ENCODE measurements at places on chromosomes 16 and 17.

GRCh38 chr17:65850486-65850885 is 289.0 kb upstream of the AXIN2 start:
- DNase-seq, result peak; percentile 90

DNA sequence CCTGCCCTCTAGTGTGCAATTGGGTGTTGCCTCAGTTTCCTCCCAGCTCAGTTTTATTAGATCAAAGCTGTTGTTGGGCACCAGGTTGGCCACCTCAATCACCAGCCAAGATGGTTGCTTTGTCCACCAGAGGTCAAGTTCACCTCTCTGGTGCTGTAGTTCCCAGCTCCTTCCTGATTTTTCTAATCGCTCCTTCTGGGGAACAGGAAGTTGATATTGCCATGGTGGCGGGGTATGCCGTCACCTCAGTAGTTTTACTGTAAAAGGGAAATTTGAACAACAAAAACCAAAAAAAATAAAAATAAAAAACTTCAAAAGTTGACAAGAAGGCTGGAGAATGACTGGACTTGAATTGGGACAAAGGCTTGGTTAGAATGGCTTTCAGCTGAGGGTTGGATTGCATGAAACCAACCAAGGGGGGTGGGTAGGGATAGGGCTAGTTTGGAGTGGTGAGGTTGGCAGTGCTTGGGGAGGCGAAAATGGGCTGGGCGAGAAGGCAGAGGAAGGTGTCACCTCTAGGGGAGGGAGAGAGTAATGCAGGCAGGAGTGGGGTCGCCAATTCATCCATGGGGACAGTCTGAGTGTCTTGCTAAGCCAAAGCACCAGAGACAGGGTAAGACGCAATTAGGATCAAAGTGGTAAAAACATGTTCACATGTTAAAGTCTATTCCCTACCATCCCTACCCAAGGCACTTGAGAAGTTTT is 6.2 kb downstream of the EFNB3 start:
- DNase-seq, result no peak

GRCh38 chr17:12911239-12911638 is 106.6 kb downstream of the ELAC2 start:
- no peak for DNase-seq

GRCh38 chr17:38563362-38564253 is 42.1 kb downstream of the SRCIN1 start:
- no peak for DNase-seq

DNA sequence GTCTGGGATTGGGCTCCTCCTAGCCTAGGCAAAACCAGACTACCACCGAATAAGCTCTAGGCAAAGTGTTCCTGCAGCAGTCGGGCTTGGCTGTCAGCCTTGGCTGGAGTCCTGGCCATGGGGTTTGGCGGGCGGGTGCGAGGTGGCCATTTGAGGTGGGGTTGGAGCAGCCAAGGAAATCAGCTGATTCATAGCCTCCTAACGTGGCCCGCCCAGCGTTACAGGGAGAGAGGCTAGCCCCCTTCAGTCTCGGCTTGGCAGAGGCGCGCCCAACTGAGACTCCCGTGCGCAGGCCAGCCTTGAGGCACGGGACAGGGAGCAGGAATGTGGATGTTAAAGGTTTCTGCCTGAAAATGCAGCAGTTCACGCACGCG is 1.9 kb downstream of the PMP22 start:
- peak; percentile 60 for DNase-seq

DNA sequence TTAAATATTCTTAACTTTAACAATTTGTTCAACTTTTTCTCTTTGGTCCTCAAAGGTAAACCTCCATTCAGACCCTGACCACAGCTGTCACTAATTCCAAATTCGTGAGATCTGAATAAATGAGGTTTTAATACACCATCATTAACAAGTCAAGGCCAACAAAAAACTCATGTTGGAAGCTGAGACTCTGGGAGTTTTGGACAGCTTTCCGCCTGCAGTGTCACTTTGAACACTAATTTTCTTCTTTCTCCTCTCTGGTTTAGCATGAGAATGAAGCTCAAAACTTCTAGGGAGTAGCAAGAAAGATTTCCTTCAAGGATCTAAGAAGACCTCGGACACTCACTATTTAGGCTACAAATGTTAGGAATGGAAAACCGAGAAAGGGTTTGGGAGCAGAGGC is 32.7 kb upstream of the DNAH9 start:
- DNase-seq, result no peak

- DNase-seq, result no peak
Observed at GRCh38 chr16:19168371-19169081, 486 bp downstream of the SYT17 start.

- peak; percentile 16 for DNase-seq
Observed at GRCh38 chr17:45902892-45903346, 8.6 kb downstream of the MAPT start.

- no peak for DNase-seq
Observed at GRCh38 chr16:84124257-84125073, 7.7 kb upstream of the MBTPS1 start.

GRCh38 chr17:20281860-20282259 is 185.5 kb downstream of the LGALS9B start:
- DNase-seq, result no peak

DNA sequence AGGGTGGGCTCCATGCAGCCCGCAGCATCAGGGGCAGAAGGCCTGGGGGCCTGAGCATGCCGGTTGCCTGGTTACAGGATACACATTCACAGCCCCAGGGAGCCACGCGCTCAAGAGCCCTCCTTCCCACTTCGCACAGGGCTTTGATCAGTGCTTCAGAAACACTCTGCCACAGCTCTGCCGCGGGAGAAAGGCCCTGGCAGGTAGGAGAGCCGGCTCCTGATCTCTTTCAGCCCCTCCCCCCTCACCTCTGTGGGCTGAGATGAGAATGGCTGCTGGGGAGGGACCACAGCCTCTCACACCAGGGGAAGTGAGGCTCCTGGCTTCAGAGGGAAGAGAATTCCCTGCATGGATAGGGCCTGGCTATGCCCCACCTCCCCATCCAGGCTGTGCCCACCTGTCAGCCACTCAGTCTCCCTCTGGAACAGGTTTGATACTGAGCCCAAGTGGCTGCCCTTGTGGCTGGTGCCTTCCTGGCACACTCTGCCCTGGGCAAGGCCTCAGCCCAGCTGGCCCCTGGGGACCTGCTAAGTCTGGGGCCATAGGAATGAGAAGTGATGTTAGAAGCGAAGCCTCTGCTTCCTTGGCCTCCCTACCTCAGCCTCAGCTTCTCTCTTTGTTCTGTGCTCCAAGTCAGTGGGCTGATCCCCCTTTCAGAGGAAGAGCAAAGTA is 8.6 kb downstream of the DOK4 start:
- no peak for DNase-seq

DNA sequence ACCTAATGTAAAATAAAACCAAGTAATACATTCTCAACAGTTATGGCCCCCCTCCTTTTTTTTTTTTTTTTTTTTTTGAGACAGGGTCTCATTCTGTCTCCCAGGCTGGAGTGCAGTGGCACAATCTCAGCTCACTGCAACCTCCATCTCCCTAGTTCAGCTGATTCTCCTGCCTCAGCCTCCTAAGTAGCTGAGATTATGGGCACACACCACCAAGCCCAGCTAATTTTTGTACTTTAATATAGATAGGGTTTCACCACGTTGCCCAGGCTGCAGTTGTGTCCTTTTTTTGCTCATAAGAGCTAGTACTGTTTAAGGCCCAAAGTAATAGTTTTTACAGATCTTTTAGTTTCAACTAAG is 18.3 kb downstream of the EARS2 start:
- no peak for DNase-seq

- DNase-seq, result peak; percentile 66
Observed at GRCh38 chr16:23801378-23801777, 34.4 kb upstream of the PRKCB start.

- DNase-seq, result peak; percentile 85
Observed at GRCh38 chr17:30336369-30337171, 2.7 kb upstream of the TMIGD1 start.

GRCh38 chr16:53509906-53510703 is 7.1 kb upstream of the AKTIP start:
- peak; percentile 77 for DNase-seq

DNA sequence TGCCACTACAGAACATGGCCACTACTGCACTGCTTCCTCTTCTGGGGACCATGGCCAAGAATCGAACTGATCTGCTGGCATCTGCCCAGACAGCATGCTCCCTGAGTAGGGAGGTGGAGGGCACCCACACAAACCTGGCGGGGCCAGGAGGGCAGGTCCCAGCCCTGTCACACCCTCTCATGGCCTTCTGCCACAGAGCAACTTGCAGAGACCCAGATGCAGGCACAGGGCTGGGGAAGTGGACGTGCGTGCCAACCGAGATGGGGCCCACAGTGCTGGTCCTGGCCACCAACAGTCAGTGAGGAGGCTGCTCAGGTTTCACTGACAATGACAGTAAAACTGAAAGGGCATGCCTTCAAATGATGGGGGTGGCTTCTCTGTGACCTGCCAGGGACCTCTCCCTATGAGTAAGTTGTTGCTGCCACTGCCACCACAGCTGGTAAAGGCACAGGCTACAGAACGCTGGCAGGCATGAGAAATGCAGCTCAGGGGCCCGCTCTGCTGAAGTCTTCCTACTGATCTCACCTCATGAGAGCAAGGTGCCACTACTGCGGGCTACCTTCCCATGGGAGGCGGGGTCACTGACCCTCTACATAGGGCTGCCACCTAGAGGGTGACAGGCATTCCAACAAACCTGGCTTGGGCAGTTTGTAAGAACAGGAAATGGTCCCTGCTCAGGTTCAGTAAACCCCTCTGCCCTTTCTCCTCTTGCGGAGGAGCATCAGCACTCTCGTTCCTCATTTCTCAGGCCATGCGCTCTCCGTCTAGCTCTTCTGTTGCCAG is 15.5 kb downstream of the HIC1 start:
- no peak for DNase-seq

DNA sequence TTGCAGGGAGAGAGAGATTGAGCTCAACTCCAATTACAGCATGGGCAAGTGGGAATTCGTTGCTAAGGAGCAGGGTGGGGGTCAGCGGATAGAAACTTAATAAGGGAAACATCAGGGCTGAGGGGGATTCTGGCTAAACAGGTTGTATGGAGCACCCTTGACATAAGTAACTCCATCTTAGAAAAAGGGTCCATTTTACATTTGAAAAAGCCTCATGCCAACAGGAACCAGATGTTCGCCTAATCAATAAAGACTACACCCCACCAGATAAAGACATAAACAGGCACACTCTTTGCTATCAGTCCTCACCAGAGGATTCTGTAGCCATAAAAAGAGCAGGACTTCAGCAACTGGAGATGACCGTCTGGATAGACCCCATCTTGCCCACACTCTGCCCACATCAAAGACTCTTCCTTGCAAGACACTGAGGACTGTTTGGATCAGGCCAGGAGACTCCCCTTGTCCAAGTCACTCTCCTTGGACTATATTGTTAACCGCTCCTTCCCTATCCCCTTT is 1.6 kb upstream of the LRRC75A start:
- DNase-seq, result no peak

DNA sequence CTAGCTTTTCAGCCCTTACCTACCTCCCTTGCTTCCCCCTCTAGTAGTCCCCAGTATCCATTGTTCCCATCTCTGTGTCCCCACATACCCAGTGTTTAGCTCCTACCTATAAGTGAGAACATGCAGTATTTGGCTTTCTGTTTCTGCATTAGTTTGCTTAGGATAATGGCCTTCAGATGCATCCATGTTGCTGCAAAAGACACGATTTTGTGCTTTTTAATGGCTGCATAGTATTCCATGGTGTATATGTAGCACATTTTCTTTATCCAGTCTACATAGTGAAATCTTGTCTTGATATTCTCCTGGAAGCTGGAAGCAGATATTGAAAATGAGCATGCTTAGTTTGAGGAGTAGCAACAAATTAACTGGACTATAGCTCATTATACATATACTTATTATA is 45.7 kb upstream of the TANC2 start:
- no peak for DNase-seq

DNA sequence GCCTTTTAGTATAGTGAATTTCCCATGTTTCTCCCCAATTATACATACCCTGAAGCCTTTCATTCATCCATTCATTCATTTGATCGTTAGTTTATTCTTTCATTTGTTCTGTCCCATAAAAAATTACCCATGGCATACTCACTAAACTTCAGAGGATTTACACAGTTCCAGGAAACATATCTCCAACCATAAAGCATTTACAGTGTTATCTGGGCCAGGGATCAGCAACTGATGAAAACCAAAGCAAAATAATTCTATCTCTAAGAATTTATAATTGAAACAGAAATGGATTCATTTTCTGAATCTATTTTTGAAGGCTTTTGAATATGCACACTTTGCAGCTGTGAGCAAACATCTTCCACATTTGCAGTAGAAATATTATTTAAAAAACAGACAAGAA is 547.7 kb downstream of the KCNJ2 start:
- DNase-seq, result no peak

DNA sequence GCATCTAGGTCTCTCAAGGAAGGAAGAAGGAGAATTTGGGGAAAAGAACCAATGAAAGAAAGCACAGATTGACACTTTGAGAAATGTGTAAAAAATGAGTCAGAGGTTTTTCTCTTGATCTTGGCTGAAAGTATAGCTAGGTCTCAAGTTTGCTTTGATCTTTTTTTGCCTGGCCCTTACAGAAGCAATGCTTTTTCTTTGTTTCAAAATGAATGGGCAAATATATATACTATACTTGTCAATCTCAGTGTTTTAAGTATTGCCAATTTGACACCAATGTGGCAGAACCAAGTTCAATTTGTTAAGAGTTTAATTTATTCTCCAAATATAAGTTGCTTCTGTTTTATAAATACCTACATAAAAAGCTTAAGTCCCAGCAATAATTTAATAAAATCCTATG is 119.6 kb downstream of the PPM1E start:
- DNase-seq, result no peak

DNA sequence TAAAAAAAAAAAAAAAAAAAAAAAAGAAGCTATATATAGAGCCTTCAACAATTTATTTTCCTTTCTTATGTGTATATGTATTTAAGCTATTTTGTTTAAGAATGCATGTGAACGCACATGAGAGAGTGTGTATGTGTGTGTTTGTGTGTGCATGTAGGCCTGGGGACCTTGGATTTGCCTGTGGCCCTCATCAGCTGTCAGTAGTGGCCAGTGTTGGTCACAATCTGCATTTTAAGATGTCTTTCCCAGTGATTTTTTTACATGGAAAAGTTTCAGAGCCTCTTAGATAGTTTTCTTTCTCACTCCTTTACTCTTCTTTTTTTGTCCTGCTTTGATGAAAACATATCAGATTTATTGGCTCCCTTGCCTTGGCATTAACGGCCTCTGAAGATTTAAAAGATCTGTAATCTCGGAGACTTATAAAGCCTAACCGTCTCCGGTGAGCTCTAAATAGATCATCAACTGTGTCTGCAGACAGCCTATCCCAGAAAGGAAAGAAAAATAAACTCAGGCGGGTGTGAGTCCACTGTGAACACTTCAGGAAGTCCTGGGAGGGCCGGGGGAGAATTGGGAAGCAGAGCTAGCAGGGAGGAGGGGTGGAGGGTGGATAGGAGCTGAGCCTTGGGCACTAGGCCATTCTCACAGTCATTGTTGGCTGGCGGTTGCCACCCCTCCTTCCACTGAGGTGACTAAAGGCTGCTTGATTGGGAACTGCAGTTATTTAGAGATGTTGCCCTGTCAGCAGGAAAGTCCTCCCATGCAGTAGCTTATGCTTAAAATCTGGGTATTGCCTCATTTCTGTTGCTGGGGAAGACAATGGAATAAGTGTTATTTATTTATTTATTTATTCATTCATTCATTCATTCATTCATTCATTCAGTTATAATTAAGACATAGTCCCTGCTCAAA is 86.8 kb downstream of the WWP2 start:
- peak; percentile 69 for DNase-seq

GRCh38 chr16:35480361-35480760 is 2020.9 kb downstream of the TP53TG3F start:
- no peak for DNase-seq
